ENCODE measurements at places on chromosomes 4 and X. TPM values are rescaled to one million over a fixed set of nuclear protein-coding genes. Genes with fewer than 3 reads are reported as not detected.

PRICKLE3 gene
- total RNA-seq = 15.9 TPM

TMPRSS11A gene
- not detected for total RNA-seq

SLC6A14 gene
- total RNA-seq = not detected

GPR119 gene
- not detected for total RNA-seq

GLOD5 gene
- not detected for total RNA-seq

GAGE1 gene
- not detected for total RNA-seq

CTSO gene
- total RNA-seq = 6.1 TPM

OGT gene
- 442 TPM for total RNA-seq

PHEX gene
- total RNA-seq = 0.14 TPM

NMU gene
- total RNA-seq = not detected

BEX1 gene
- total RNA-seq = not detected

UGT2B10 gene
- not detected for total RNA-seq

UNC5C gene
- not detected for total RNA-seq

NWD2 gene
- not detected for total RNA-seq

BANK1 gene
- total RNA-seq = 0.46 TPM

CRLF2 gene
- total RNA-seq = 3.1 TPM

Data from activated naive CD4-positive, alpha-beta T cell treated with anti-CD3 and anti-CD28 coated beads, Interleukin-2, amount 10 ng/mL, durations not matched to agents 5 hours and 36 hours (primary cell).